Muscle of back (tissue), 13 donors: ENCODE measurements at places on chromosomes 7 and 10. TPM values are rescaled to one million over a fixed set of nuclear protein-coding genes. Genes with fewer than 3 reads are reported as not detected.

DNA sequence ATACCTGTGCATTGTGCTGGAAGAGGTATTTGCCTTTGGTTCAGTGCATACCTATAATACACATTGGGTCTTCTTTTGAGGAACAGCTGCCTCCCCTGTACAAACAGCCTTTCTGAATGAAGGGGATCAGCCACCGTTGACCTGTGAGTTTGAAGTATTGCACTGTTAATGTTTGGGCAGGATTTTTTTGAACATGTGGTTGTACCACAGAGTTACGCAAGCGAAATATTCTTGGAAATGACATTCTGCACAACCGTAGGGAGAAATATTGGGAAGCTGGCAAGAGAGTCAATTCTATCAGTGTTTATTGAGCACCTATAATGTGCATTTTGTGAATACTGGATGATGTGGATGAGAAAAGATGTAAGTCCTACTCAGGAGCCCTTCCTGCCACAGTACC, 270.6 kb downstream of the AUTS2 start:
- no peak for DNase-seq

DNA sequence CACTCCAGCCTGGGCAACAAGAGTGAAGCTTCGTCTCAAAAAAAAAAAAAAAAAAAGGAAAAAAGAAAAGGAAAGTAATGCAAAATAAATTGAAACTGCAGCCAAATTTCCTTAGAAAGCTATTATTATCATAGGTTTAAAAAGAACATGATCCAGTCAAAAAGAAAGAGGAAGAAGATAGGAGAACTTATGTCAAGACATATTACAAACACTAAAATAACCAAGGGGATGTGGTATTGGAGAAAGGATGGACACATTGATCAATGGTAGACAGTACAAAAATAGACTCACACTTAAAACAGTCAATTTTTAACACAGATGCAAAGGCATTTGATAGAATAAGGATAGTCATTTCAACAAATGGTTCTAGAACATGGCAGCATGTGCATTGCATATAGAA, 27.3 kb upstream of the PFKP start:
- DNase-seq = no peak

DNA sequence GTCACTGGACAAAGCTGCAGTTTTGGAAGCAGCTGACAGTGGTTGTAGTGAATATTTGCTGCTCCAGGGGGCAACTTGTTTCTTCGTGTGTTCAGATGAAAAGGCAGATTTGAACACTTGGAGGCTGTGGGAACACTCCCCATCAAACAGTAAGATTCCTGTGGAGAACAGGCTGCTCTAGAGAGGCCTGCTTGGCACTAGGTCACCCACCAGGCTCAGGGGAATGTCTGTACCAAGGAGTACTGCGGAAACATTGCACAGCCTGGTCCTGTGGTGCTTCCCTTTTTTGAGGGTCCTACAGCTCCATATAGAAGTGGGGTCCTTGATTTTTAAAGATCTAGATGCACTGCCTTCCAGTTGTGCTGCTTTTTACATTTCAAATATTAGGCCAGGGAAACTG, 97.5 kb downstream of the CXCL12 start:
- no peak for DNase-seq

PKD2L1 gene
- not detected for polyA plus RNA-seq

GRCh38 chr10:42367532-42368230, 270.7 kb downstream of the ZNF33B start:
- peak; percentile 76 for DNase-seq

DNA sequence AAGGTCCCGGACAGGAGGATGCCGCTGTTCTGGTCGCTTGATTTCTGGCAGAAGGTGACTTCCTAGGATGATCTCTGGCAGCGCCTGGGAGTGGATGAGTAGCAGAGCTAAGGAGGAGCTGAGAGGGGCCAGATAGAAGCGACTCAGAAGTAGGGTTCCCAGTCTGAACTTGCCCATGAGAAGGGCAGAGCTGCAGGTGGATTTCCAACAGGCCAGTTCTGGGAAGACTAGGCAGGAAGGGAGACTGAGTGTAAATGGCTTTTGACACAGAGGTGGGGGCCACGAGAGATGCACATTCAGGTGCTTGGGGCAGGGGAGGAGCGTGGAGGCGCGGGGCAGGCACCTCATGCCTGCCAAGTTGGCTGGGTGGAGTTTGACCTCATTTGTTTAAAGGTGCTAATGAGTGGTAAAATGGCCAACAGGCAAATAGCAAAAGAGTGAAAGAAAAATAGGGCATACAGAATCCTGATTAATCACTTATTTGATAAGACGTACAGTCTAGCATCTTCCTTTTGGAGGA, 58.8 kb downstream of the SHH start:
- no peak for DNase-seq

PTCD1 gene
- polyA plus RNA-seq = 4.2 TPM

OGDHL gene
- 0.30 TPM for polyA plus RNA-seq

DNA sequence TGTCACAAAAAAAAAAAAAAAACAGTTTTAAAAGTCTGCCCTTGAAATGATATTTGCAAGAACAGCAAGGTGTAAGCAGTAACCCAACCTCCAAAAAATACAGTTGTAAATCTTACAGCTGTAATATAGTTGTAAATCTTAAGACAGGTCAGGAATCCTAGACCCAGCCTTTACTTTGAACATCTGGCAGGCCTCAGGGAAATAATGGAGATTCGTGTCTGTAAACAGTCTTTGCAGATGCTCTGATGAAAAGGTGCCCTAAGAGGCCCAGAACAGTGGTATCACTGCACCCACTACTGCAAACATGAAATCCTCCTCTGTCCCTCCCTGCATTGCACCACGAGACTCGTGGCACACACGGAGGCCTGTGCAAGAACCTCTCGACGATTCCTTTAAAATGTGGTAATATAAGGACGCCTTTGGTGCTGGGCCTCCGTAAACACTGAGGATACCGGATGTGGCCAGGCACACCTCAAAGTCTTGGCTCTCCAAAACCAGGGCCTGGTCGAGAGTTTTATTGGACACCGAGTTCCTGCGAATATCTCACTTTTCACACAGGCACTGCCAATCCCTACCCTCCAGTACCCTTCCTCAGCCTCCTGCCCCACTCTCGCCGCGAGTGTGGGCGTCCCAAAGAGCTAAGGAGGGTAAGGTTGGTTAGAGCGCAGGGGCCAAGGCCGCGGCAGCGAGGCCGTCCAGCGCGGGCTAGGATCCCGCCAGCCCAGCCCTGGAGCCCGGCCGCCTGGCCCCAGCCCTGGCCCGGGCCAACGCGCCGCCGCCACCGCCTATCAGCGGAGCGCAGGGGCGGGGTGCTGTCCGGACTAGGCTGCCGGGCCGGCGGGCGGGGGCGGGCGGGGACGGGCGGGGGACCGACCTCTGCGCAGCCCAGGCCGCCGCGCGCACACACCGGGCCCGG, at the start of gene REEP3:
REEP3 (plus strand) TSS at position 902 of the 916 bp plus-strand sequence. CDS start 145 bp downstream, outside the sequence.
- peak; percentile 26 for DNase-seq

FAM131B gene
- polyA plus RNA-seq = 1.9 TPM

DNA sequence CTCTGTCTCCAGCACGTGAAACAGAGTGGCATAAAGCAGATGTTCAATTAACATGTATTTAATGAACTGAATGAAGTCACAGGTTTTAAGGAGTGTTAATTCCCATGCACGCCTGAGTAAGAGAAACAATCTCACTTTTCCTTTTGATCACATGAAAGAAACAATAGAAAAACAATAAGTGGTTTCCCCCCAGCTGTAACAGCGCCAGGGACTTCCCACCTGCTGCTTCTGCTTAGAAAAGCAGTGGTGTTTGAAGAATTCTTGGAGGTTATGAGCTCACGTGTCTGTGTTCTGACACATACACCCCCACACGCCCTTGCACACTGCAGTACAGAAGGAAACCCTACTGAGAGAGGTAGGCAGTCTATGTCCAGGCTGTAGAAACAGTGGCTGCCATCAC, 51.3 kb upstream of the FRMD4A start:
- no peak for DNase-seq

OR9A2 gene
- not detected for polyA plus RNA-seq

GRCh38 chr7:100602889-100603725, 944 bp downstream of the PCOLCE start:
- DNase-seq = peak; percentile 94

DNA sequence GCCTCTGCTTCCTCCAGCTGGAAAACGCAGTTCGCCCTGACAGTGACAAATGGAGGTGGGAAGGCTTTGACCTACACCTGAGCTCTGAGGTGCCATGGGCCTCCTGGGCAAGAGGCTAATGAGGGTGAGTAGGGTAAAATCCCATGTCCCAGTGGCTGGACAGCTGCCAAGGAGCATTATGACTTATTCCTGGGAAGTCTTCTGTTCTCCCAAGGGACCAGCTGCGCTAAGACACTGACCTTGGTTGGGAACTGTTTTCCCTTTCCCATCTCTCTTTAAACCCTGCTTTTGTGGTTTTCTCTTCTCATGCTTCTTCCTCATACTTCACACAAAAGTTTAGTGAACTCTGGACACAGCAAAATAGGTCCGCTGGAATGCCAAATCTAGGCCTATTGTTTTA, 72.6 kb downstream of the COPG2 start:
- DNase-seq = no peak

ANKRD2 gene
- polyA plus RNA-seq = 22.3 TPM

AKR1C4 gene
- polyA plus RNA-seq = not detected

GRIFIN gene
- polyA plus RNA-seq = not detected

- peak; percentile 18 for DNase-seq
Measured at GRCh38 chr7:154424350-154424749, 372.2 kb downstream of the DPP6 start.

- DNase-seq = peak; percentile 74
Measured at GRCh38 chr7:128830231-128831177, at the start of gene FLNC. Gene FLNC (plus strand): TSS chr7:128830406. CDS start chr7:128830638, 232 bp downstream.

- no peak for DNase-seq
Measured at GRCh38 chr7:47625861-47626715, 44.2 kb upstream of the TNS3 start.

GRCh38 chr10:135601-136464, 578 bp downstream of the ZMYND11 start:
- DNase-seq = peak; percentile 36

SPDYE1 gene
- 2.0 TPM for polyA plus RNA-seq

LEP gene
- polyA plus RNA-seq = 0.24 TPM

GIMAP4 gene
- polyA plus RNA-seq = 24.1 TPM

TDRD1 gene
- 0.29 TPM for polyA plus RNA-seq

GRCh38 chr10:80066809-80067208, 11.7 kb upstream of the TMEM254 start:
- DNase-seq = no peak

DNA sequence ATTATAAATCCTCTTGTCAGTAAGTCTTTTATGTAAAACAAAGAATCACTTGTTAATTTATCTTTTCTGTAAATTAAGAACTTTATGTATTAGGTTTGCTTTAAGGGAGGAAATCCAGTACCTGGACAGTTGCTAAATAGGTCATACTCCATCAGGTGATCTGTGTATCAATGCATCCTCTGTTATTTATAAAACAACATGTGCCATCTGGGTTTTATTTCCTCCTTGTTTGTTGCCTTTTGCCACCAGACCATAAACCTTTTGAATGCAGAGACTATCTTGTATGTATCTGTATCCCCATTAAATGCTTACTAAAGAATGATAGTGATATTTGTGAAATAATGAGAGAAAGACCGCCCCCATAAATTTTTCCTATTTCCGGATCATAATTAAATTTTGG, 70.0 kb downstream of the SLC35B4 start:
- DNase-seq = no peak

- DNase-seq = peak; percentile 62
Measured at GRCh38 chr10:4384245-4384644, 441.8 kb upstream of the AKR1E2 start.

- DNase-seq = no peak
Measured at GRCh38 chr10:81548160-81548559, 326.8 kb upstream of the NRG3 start.

HOXA6 gene
- polyA plus RNA-seq = 0.59 TPM

- peak; percentile 66 for DNase-seq
Measured at GRCh38 chr7:134720091-134720935, 59.1 kb upstream of the CALD1 start.

- peak; percentile 87 for DNase-seq
Measured at GRCh38 chr7:28410628-28411531, 1.4 kb upstream of the CREB5 start.

GRCh38 chr10:95276367-95277200, 14.2 kb downstream of the PDLIM1 start:
- DNase-seq = no peak

GRCh38 chr7:17147409-17147808, 151.0 kb upstream of the AHR start:
- no peak for DNase-seq

MACC1 gene
- 0.07 TPM for polyA plus RNA-seq

DNA sequence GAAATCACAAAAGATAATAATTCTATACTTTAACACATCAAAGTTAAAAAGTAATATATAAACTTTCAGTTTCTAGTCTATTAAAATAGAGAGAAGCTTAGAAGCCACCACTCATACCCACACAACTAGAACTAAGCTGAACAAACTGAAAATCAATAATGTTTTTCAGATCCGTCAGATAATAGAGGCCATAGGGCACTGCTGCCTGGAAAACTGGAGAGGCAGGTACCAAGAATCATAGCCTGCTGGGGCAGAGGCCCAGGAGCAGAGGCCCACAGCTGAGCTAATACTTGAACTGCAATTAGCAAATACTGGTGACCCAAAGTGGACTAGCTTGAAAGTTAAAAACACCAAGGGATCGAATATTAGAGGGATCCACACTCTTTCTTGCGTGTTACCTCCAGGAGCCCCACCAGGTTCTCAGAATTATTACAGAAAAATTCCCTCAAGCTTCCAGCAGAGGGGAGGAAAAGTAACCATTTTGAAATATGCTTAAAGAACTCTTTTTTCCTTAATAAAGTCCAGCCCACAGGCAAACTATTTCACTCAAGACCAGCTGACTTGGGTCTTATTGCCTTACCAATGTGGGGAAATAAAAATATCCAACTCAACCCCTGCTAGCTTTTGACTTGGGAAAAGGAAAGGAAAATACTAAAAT, 774.1 kb upstream of the IGFBP3 start:
- DNase-seq = no peak

DNA sequence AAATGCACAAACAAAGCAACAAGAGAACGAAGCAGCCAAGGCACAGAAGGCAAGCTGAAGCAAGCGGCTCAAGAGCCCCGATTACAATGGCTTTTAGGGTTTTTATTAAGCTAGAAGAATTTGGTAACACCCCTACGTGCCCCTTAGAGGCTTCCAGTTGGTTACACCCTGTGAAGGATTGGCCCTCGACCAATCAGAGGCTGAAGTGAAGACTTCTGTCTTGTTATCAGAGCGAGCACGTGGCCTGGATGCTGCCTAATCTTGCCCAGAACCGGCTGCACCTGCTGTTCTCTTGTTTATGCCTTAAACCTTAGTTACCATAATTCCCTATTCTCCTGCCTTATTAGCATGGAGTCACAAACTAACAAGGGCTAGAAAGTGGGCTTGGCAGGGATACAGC, 21.4 kb downstream of the KCNK18 start:
- DNase-seq = no peak

CLRN3 gene
- polyA plus RNA-seq = not detected

GRCh38 chr7:112036071-112036470, 170.1 kb downstream of the DOCK4 start:
- no peak for DNase-seq

DNA sequence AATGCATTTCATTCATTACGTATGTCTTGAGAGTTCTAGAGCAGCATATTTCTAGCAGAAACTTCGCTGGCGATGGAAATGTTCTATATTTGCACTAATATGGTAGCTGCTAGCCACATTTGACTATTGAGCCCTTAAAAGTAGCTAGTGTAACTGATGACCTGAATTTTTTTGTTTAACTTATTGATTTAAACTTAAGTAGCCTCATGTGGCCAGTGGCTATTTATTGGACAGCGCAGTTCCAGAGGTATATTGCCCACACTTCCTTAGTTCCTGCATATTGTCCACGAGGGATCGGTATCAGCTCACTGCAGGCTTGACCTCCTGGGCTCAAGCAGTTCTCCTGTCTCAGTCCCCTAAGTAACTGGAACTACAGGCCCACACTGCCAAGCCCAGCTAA, 3.7 kb downstream of the PSTK start:
- no peak for DNase-seq
